Aorta (tissue), 5 donors: ENCODE measurements at places on chromosomes 4 and X. TPM values are rescaled to one million over a fixed set of nuclear protein-coding genes. Genes with fewer than 3 reads are reported as not detected.

Gene ARHGAP6
- 19.5 TPM for total RNA-seq

Gene PNMA6F
- total RNA-seq = not detected

Gene CSAG3
- total RNA-seq = not detected

GRCh38 chr4:95186666-95187065 is 362.1 kb downstream of the UNC5C start:
- H3K4me1 ChIP-seq = no peaks in the 10 kb centered on the region
- no peak overlapping the region for H3K27ac ChIP-seq
- no peak for DNase-seq
- no peaks in the 10 kb centered on the region for H3K36me3 ChIP-seq
- H3K4me3 ChIP-seq = no peak overlapping the region

DNA sequence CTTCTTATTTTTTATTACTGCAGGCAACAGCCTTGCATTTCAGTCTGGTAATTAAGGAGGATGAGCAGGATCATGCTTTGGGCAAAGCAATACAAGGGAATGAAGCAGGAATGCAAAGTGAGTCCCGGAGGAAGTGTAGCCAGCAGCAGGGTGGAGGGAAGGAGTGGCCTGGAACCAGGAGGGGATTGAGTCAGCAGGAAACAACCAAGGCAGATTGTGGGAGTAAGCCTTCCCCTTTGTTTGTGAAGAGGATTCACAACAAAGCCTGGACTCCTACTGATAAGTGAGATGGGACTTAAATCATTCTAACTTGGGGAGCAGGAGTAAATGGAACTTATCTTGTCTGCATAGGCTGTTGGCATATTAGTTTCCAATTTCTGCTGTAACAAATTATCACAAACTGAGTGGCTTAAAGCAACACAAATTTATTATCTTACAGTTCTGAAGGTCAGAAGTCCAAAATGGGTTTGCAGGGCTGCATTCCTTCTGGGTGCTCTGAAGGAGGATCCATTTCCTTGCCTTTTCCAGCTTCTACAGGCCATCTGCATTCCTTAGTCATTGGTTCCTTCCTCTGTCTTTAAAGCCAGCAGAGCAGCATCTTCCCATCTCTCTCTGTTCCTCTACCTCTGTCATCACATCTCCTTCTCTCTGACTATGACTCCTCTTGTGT is 93.2 kb upstream of the AP1S2 start:
- no peaks in the 10 kb centered on the region for H3K4me1 ChIP-seq
- H3K4me3 ChIP-seq = no peak overlapping the region
- DNase-seq = no peak
- no peaks in the 10 kb centered on the region for H3K36me3 ChIP-seq
- no peak overlapping the region for H3K27ac ChIP-seq
- no peaks in the 10 kb centered on the region for H3K27me3 ChIP-seq

- no peak overlapping the region for H3K27ac ChIP-seq
- DNase-seq = no peak
- H3K27me3 ChIP-seq = no peaks in the 10 kb centered on the region
- peaks cover 3% of the 10 kb centered on the region for H3K4me1 ChIP-seq
These were observed 49.9 kb downstream of the DOCK11 start for GRCh38 chrX:118545510-118545909.

- no peaks in the 10 kb centered on the region for H3K27me3 ChIP-seq
- H3K27ac ChIP-seq = no peak overlapping the region
- H3K36me3 ChIP-seq = no peaks in the 10 kb centered on the region
- H3K4me3 ChIP-seq = no peak overlapping the region
- DNase-seq = no peak
These were observed 735.9 kb upstream of the TENM3 start for GRCh38 chr4:181507180-181507835.

DNA sequence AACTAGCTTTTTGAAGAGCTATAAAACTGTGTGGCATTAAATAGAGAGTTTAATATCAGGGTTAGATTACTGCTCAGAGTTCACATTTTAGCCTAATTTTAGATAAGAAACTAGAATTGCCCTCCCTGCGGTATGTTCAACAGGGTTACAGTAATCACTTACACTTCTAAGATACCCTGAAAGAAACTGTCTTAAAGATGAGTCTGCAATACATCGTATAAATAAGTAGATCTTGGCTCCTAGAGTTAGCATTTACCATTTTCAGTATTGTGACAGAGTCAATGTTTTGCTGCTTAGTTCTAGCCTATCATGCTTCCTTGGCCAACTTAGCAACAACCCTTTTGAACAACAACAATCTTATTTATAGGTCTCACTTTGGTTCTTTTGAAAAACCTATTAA is 217.8 kb upstream of the NDST4 start:
- H3K27me3 ChIP-seq = no peaks in the 10 kb centered on the region
- no peak overlapping the region for H3K27ac ChIP-seq
- H3K36me3 ChIP-seq = no peaks in the 10 kb centered on the region
- no peak for DNase-seq

DNA sequence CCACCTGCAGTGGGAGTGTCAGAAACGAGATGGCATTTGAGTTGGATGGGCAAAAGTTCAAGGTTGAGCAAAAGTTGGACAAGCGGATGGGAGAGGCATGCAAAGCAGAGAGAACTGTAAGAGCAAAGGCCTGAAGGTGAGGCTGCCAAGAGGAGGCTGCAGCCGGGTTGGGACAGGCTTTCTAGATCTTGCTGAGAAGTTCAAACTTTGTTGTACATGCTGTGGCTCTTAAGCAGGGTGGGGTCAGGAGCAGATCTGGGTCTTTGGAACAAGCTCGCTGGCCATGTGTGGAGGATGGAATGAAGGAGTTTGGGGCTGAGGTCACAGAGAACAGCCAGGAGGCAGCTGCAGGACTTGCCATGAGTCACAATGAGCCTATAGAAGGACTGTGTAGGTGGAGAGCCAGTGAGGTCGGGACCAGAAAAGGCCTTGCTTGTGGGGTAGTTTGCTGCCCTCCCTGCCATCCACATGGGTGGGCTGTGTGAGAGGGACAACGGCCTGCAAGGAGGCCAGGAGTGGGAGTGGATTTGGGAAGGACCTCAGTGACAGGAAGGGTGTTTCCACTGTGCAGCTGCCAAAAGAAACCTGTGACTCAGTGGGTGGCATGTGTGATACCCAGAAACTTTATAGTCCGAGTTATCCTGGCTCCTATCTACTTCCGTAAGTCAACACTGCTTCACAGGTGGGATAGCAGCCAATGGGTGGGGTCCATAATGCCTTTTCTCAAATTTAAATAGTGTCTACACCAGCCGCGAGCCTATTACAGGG is 210.4 kb downstream of the MID1IP1 start:
- peaks cover 7% of the 10 kb centered on the region for H3K4me1 ChIP-seq
- H3K36me3 ChIP-seq = no peaks in the 10 kb centered on the region
- H3K27ac ChIP-seq = peak overlapping the region; percentile 55
- H3K27me3 ChIP-seq = no peaks in the 10 kb centered on the region
- peak; percentile 51 for DNase-seq
